Colonic mucosa (tissue), 4 donors: ENCODE measurements at places on chromosomes 2 and 18.

- no peak for DNase-seq
Measured at GRCh38 chr2:1823187-1824169, 79.2 kb upstream of the PXDN start.

DNA sequence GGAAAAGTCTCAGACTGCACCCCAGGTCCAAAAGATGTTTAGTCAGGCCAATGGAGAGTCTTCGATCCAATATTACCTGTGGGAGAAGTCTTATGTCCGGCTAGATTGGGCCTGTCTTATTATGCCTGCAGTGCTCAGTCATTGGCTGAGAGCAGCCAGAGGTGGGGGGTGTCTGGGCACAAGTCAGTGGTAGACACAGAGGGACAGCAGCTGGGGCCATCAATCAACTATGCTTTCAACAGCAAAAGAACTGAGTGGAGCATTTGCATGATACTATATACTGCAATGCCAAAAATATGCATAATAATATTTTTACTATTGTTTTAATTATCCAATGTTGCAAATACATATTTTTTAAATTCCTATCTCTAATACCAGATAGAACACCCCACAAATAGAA, 298.6 kb upstream of the CDH20 start:
- no peak for DNase-seq

DNA sequence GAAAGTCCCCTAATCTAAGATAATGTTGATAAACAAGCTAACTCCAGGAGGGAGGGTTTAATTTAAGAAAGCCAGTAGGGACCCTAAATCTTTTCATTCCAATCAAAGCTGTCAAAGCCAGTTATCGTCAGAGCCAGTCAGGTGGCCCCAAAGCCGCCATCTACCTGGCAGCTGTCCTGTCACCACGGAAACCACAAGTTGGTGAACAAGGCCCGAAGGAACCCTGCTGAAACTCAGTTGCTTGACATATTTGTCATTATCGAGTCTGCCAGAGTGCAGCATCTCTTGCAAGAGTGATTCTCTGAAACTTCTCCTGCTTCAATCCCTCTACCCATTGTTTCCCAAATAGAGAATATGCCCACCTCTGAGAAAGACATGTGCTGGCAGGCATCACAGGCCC, 30.8 kb upstream of the POLE4 start:
- no peak for DNase-seq

DNA sequence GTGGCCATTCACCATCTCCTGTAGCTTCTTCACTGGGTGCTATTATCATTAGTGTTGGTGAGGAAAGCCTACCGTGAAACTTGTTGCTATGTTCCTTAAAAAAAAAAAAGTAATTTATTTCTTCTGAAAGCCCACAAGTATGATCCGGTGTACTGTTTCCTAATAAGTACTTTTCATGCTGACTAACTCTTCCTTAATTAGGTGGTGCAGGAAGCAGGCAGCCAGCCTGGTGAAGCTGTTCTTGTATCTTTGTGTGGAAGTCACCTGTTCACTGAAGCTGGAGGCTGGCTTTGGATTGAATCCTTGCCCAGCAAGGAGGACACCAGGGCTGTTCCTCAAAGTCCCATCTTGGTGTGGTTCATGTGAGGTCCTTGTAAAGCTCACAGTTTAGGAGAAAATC, 321.7 kb upstream of the THSD7B start:
- no peak for DNase-seq

GRCh38 chr2:154032220-154032619, 160.5 kb downstream of the GALNT13 start:
- DNase-seq = no peak

- DNase-seq = no peak
Measured at GRCh38 chr18:69031571-69031970, 233.7 kb downstream of the CCDC102B start.
